Stimulated activated CD4-positive, alpha-beta T cell treated with anti-CD3 and anti-CD28 coated beads, Interleukin-2, amount 100 ng/mL, for 4 hours (primary cell): ENCODE measurements at places on chromosomes 6 and 20.

- no peak for DNase-seq
Measured at GRCh38 chr20:43920797-43921196, 6.1 kb downstream of the TOX2 start.

- no peak for DNase-seq
Measured at GRCh38 chr6:14900919-14901318, 344.9 kb upstream of the JARID2 start.

DNA sequence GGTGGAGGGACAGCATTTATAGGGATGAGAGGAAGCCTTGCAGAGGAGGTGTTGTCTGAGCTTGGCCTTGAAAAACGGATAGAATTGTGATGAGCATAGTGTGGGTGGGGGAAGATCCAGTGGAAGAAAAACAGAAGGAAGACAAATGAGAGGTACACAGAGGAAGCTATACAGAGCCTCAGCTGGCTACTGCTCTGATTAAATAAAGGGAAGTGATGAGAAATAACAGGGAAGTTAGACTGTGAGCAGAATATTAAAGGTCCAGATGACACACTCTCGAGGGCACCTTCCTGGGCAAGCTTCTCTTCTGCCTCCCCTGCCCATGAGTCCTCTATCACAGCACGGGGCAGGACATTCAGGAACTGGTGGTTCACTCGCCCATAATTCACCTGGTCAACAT is 182.3 kb downstream of the KIF16B start:
- DNase-seq = no peak

DNA sequence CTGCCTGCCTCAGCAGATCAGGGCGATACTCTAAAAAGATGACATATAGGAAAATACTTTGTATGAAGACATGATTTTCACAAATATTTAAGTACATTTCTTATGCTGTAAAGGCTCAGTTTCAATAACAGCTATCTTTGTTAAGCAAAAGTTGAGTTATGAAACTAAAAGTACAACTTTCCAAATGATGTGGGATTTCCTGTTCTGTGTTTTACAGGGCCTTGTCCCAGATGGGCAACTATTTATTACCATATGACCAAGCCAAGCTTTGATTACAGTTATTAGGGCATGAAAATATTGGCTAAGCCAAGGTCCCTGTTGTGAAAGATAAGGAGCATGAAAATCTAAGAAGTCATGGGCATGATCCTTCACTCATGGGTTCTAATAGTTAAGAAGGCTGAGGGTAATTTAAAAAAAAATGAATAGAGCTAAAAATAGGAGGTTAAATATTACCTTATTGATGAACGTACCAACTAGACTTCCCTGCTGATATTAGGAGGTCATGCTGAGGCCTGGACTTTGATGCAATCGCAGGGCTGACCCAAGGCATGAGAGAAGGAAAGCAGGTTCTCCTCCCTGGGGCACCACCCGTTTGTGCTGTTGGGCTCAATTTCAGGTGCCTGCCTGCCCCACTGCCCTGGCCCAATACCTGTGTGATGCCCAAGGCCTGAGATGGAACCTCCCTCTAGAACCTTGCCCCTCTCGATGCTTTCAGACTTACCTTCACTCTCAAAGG is 294.4 kb upstream of the PRDM1 start:
- no peak for DNase-seq

GRCh38 chr6:28725890-28726348 is 197.9 kb downstream of the TRIM27 start:
- DNase-seq = no peak

- DNase-seq = no peak
Measured at GRCh38 chr6:43699564-43700186, 12.1 kb upstream of the MRPS18A start.

DNA sequence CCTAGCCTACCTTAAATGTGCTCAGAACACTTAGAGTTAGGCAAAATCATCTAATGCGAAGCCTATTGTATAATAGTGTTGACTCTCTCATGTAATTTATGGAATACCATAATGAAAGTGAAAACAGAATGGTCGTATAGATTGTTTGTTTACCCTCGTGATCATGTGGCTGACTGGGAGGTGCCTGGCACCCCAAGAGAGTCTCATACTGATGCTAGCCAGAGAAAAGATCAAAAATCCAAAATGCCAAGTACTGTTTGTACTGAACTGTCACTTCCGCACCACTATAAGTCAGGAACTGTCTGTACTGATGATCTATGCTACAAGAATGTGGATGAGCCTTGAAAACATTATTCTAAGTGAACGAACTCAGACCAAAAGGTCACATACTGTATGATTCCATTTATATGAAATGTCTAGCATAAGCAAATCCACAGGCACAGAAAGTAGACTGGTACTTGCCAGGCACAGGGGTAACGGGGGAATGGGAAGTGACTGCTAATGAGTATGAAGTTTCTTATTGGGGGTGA is 22.4 kb downstream of the ZMYND8 start:
- DNase-seq = no peak

GRCh38 chr20:10157549-10157948 is 61.1 kb upstream of the SNAP25 start:
- DNase-seq = no peak

GRCh38 chr6:74925683-74926082 is 280.2 kb downstream of the COL12A1 start:
- DNase-seq = no peak

DNA sequence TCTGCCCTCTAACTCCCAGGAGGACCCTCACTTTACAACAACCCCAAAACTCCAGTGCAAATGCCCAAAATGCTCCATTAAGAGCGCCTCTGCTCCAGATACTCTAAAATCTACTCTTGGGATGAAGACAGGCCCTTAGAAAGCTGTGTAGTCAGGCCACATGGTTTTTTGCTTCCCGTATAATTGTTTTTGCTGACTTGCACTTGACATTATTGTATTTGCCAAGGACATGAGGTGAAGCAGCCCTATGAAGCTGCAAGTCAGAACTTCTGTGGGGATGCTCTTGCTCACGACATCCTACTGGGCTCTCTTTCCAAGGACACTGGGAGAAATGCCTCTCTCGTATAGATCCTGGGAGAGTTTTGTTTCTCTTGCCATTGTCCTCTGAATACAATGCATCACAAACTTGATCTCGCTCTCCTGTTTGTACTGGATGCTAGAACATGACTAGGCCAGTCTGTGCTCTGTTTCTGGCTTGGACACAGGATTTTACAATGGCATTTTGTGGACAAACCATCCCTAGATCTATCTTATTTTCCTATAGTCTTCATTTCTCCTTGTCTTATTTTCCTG is 177.2 kb upstream of the DTNBP1 start:
- no peak for DNase-seq

GRCh38 chr6:21166754-21167153 is 426.8 kb upstream of the SOX4 start:
- DNase-seq = no peak

DNA sequence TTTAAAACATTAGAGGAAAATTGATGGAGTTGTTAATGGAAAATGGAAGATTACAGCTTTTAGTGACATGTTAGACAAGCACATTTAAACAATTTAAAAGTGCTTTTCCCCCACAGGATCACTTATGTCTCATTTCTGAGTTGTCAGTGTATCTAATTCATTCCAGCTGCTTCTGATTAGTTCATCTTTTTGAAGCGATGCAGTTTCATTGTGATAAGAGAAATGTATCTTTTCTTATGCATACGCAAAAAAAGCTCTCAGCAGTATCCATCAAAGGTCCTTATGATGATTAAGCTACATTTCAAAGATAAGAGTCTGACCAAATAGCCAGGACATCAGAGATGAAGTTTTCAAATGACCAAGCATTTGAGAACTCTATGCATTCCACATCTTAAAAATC is 572.6 kb upstream of the SYNCRIP start:
- no peak for DNase-seq

- no peak for DNase-seq
Measured at GRCh38 chr6:107237992-107238660, 122.8 kb upstream of the BEND3 start.

GRCh38 chr6:154606457-154606856 is 96.0 kb upstream of the CNKSR3 start:
- DNase-seq = peak; percentile 79

DNA sequence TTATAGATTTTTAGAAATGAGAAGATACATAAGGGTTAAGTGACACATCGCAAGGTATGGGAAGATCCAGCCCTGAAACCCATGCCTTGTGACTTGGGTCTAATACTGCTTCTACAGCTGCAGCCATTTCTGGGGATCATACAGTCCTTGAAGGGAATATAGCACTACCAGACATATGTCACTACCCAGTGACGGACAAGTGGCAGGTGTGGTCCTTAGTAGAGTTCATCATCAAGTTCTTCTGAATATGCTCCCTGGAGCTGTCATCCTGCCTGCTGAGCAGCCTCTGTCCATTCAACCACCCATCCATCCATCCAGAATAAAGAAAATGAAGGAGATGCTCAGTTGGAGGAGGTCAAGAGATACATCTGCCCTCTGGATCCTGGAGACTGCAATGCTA is 118.6 kb upstream of the ASF1A start:
- DNase-seq = no peak

DNA sequence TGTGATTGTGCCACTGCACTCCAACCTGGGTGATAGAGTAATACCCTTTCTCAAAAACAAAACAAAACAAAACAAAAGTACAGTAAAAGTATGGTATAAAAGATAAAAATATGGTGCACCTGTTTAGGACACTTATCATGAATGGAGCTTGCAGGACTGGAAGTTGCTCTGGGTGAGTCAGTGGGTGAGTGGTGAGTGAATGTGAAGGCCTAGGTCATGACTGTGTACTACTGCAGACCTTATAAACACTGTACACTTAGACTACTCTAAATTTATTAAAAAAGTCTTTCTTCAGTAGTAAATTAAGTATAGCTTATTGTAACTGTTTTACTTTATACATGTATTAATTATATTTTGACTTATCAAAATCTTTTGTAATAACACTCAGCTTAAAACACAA is 46.0 kb downstream of the ZFP64 start:
- no peak for DNase-seq

- DNase-seq = no peak
Measured at GRCh38 chr6:42511803-42512422, 51.9 kb upstream of the UBR2 start.

- no peak for DNase-seq
Measured at GRCh38 chr20:1803061-1803931, 91.9 kb upstream of the SIRPA start.

- no peak for DNase-seq
Measured at GRCh38 chr6:143356101-143356880, 94.2 kb downstream of the ADAT2 start.

GRCh38 chr20:46132705-46133120 is 14.6 kb downstream of the CD40 start:
- DNase-seq = peak; percentile 33

- no peak for DNase-seq
Measured at GRCh38 chr20:16810216-16810615, 62.1 kb downstream of the OTOR start.

- DNase-seq = no peak
Measured at GRCh38 chr6:151213352-151213751, 26.4 kb upstream of the AKAP12 start.

GRCh38 chr6:23086100-23086499 is 516.7 kb downstream of the HDGFL1 start:
- DNase-seq = no peak

DNA sequence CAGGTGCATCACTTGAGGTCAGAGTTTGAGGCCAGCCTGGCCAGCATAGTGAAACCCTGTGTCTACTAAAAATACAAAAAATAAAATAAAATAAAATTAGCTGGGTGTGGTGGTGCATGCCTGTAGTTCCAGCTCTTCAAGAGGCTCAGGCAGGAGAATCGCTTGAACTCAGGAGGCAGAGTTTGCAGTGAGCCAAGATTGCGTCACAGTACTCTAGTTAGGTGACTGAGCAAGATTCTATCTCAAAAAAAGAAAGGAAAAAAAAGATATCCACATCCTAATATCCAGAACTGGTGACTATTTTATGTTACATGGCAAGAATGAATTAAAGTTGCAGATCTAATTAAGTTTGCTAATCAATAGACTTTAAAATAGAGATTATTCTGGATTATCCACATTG is 32.5 kb downstream of the SCGN start:
- no peak for DNase-seq

GRCh38 chr6:155483858-155484257 is 28.2 kb upstream of the NOX3 start:
- DNase-seq = no peak

GRCh38 chr6:72873433-72873832 is 251.6 kb downstream of the KCNQ5 start:
- no peak for DNase-seq

GRCh38 chr6:157912326-157912725 is 69.3 kb upstream of the SYNJ2 start:
- no peak for DNase-seq

DNA sequence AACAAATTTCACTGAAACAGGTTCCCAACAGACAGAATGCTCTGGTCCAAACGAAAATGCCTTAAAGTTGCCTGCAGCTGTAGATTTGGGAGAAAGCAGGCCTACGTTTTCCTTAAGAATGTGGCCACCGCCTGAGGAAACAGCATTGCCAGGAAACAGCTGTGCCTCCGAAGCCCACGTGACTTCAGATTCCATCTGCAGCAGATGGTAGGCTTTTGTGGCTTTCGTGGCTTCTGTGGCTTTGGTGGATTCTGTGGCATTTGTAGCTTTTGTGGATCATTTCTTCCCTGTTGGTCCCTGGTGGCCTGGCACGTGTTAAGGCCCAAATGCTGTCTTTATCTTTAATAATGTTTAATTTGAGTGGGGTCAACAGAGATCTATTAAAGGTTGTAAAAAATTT is 222.9 kb downstream of the TTLL2 start:
- DNase-seq = no peak

DNA sequence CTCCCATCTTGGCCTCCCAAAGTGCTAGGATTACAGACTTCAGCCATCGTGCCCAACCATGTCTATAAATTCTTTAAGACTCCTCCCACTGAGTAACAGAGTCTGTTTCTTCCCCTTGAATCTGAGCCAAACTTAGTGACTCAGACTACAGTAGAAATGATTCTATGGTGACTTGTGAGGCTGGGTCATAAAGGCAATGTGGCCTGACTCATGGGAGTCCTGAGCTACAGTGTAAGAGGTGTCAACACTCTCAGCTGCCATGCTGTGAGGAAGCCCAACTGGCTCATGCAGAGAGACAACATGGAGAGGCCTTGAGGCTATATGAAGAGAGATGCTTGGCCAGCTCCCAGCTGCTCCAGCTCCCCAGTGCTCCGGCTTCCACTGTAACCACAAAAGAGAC is 5.2 kb upstream of the NRSN2 start:
- no peak for DNase-seq

DNA sequence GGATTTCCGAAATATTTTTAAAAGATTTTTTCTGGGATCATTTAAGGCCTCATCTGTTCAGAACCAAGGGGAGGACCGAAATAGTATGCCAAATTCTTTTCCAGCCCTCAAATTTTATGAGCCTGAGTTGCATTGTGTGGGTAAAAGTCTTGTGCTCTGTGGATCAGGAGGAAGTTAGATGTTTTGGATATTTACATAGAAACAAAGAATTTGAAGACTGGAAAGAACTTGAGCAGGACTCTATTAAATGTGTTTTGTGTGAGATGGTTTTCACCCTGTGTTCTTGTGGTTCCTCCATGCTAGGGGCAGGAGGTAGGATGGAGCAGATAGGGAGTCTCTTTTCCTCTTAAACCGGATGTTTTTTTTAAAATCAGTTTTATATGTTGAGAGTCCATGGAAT is 329.1 kb downstream of the LAMA2 start:
- no peak for DNase-seq

GRCh38 chr20:24098886-24099285 is 110.3 kb upstream of the GGTLC1 start:
- DNase-seq = no peak

GRCh38 chr6:132213732-132214131 is 187.5 kb downstream of the MOXD1 start:
- DNase-seq = no peak
